ENCODE measurements at places on chromosomes 2 and 18.

GRCh38 chr2:14615760-14616159 lies 16.8 kb upstream of the LRATD1 start:
- no peak for DNase-seq

GRCh38 chr2:28465148-28465885 lies 30.5 kb upstream of the PLB1 start:
- no peak for DNase-seq

DNA sequence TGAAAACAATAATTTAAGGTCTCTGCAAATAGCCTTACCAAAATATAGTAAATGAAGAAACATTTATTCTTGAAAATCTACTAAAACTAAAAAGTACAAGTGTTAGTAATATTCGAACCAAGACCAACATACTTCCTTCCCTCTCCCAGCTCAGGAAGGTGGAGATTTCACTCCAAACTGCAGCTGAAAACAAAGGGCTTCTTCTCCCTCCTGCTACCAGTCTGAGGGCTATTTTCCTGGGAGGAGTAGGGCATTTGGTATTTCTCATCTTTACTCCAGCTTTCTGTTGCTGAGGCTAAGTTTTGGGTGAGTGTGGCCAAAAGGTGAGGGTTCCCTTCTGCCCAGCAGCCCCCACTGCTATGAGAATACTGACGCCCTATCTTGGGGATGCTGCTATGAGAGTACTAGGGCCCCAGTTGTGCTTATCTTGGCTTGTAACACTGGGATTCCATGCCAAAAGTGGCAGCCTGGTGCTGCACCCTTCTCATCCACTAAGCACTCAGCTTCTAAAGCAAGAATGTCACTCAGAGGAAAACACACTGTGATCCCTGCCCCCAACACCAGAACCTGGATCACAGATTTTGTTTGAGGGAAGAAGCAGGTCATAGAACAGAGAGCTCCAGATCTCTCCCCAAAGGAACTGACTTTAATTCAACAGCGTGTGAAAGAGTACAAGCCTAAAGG lies 130.7 kb upstream of the KLF7 start:
- no peak for DNase-seq

DNA sequence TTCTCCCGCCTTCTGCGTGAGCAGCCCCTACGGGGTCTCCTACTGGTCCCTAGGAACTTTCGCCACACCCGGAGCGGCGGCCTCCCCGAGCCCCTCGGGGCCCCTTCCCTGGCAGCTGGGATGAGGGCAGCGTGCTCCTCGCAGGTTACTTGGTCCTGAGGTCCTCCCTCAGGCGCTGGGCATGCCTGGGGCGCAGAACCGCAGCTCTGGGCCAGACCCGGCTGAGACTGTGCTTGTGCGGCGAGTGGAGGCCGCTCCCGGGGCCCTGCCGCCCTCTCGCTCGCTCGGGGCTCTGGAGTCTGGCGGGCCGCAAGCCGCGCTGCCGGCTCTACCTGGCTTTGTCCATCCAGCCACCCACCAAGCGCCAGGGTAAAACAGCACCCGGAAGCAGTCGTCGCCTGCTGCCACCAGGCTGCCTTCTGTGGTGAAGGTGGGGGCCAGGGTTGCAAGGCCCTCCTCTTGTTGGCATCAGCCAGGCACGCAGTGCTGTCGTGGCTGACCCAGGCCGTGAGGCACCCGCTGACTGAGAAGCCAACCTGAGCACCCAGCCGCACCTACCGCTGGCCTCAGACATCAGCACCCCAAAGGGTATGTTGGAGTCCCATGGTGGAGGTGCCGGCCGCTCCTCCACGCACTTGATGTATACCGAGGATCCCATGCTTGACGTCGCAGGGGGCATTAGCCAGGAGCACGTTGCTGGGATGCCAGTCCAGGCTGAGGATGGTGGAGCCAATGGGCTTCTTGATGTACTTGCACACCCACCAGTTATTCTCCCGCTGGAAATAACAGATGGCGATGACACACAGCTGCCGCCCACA lies 46.1 kb upstream of the PTH2R start:
- no peak for DNase-seq

- DNase-seq: no peak
Measured at GRCh38 chr2:241034490-241035141, 36.2 kb downstream of the SNED1 start.

- peak; percentile 42 for DNase-seq
Measured at GRCh38 chr2:106030287-106031268, 163.5 kb downstream of the UXS1 start.
